ENCODE measurements at places on chromosomes 2 and 18.

GRCh38 chr2:2795438-2796091 is 464.5 kb upstream of the MYT1L start:
- DNase-seq: no peak

- no peak for DNase-seq
Observed at GRCh38 chr2:239418918-239419317, 18.1 kb upstream of the HDAC4 start.

DNA sequence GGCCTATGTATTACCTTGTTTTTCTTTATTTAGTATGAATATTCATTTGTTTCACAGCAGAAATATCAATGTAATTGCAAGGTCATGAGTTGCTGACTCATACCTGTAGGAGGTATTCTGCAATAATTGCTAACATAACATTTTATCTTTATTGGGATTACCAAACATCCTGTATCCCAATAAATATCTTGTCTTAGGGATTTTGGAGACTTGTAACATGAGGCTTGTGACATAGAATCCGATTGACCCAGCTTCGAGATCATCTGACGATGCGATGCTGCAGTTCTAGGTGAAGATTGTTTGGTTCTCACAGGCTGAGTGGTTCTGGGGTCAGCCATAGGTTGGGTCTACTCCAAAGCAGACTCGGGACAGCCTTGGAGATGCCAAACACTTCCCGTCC is 133.4 kb upstream of the RND3 start:
- DNase-seq: no peak

- DNase-seq: no peak
Observed at GRCh38 chr2:181176540-181176939, 196.1 kb downstream of the UBE2E3 start.

DNA sequence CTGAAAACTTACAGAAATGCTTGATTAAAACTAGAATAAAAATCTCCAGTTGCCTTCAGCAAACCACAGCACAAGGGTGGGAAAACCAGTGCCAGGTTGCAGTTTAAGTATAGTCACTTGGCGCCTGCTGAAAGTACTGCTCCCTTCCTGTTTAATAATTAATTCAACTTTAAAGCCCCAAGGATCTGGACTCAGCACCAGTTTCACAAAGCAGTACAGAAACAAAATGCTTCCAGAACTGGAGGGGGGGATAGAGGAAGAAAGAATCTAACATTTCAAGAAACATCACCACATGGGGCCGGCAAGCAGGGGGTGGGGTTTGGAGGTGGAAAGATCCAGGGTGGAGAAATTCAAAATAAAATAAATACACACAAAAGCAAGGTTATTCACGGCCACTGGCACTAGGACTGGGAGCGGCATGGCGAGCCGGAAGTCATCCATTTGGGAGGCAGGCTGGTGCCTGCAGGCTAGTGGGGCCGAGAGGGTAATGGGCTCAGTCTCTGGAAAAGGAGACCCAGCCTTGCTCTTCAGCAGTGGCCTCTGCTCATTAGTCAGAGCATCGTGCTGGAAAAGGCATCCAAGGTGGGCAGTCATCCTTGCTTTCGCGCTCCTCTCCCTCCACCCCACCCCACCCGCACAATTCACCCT is 85.8 kb downstream of the POU3F3 start:
- DNase-seq: no peak

DNA sequence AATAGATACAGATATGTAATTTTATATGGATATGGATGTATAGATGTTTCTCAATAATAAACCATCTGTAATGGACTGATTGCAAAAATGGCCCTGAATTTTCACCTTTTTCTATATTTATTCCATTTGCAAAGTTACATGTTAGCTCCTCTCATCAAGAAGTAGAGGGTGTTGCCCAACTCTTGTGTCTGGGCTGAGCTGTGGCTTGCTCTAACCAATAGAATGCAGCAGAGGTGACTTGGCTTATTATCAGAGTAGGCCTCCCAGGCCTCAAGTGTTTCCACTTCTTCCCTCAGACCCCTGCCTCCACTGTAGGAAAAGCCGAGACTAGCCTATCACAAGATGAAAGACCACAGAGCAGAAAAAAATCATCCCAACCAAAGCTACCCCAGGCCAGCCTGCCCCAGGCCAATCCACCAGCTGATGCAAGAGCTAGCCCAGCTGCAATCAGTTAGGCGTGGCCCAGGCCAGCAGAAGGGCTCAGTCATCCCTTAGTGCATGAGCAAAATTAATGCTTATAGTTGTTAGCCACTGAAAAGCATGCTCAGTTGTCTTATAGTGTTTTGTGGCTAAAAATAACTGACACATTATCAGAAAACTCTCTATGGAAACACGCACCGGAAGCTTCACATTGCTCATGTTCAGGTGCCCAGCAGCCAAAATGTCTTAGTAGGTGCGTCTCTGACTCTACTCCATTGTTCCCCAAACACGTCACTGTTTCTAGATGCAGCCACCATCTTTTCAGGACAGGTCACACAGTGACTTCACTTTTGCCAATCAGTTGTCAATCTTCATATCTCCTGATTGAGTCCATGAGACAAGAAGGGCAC is 464.0 kb downstream of the FBXO15 start:
- no peak for DNase-seq
